ENCODE measurements at places on chromosomes 2 and 18.

GRCh38 chr18:58315041-58315440 is 271.0 kb downstream of the NEDD4L start:
- H3K27ac ChIP-seq, result peak overlapping the region; percentile 5
- H3K4me1 ChIP-seq, result peaks cover 48% of the 10 kb centered on the region
- no peak for ATAC-seq
- H3K27me3 ChIP-seq, result no peaks in the 10 kb centered on the region
- no peak overlapping the region for H3K4me3 ChIP-seq
- peaks cover 16% of the 10 kb centered on the region for H3K36me3 ChIP-seq

GRCh38 chr2:126413079-126413478 is 242.9 kb upstream of the GYPC start:
- H3K4me3 ChIP-seq, result no peak overlapping the region
- ATAC-seq, result no peak
- H3K36me3 ChIP-seq, result no peaks in the 10 kb centered on the region
- H3K27me3 ChIP-seq, result no peaks in the 10 kb centered on the region

- peak within 1 kb of the TSS; percentile 92 for H3K27ac ChIP-seq
- H3K27me3 ChIP-seq, result no peaks in the 10 kb centered on the region
- ATAC-seq, result peak; percentile 98
Observed at GRCh38 chr2:99154643-99155536, at the start of the genes LIPT1 and TSGA10. Gene LIPT1 (plus strand): TSS chr2:99154967. CDS start chr2:99161958, 6,991 bp downstream. Gene TSGA10 (minus strand): TSS chr2:99154942. CDS start chr2:99109439, 45,503 bp downstream.

- no peak overlapping the region for H3K4me3 ChIP-seq
- no peak for ATAC-seq
- no peaks in the 10 kb centered on the region for H3K36me3 ChIP-seq
- no peaks in the 10 kb centered on the region for H3K27me3 ChIP-seq
- no peaks in the 10 kb centered on the region for H3K4me1 ChIP-seq
Observed at GRCh38 chr2:42848726-42849290, 56.4 kb upstream of the HAAO start.

GRCh38 chr18:60182223-60182622 is 190.4 kb downstream of the MC4R start:
- H3K27me3 ChIP-seq, result no peaks in the 10 kb centered on the region
- no peak overlapping the region for H3K4me3 ChIP-seq
- no peak for ATAC-seq
- no peaks in the 10 kb centered on the region for H3K4me1 ChIP-seq

DNA sequence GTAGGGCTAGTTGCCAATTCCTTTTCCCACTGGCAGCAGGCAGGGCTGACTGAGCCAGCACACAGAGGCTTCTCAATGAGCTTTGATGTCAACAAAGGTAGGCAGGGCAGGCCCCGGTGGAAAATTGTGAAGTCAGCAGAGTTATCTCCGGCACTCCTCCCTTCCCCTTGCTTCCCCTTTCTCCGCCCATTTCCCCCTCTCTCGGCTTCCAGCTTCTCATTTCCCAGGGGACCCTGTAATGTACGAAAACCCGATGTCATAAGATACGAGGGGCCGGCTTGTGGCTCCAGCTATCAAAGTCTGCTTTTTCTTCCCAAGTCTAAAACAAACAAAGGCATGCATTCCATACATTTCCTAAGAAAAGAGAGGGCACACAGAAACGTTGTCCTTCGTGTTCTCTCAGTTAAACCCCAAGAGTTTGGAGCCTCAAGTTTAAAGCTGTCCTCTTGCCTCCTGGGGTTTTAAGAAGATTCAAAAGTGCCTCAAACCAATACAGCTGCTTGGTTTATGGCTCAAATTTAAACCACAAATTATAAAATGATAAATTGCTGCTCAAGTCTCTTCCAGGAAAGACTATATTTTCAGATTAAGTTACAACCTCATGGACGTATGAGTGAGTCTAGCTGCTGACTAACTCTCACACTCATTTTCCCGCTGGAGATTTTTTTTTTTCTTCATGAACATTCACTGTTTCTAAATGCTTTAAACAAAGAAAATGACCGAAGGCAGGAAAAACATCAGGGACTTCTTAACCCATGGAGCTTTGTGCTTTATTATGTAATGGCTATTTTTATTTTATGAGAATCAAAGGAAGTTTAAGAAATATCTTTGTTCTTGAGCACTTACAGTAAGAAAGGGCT is 27.2 kb upstream of the EML4 start:
- peaks cover 39% of the 10 kb centered on the region for H3K4me1 ChIP-seq
- peak overlapping the region; percentile 52 for H3K4me3 ChIP-seq
- peak overlapping the region; percentile 72 for H3K27ac ChIP-seq

DNA sequence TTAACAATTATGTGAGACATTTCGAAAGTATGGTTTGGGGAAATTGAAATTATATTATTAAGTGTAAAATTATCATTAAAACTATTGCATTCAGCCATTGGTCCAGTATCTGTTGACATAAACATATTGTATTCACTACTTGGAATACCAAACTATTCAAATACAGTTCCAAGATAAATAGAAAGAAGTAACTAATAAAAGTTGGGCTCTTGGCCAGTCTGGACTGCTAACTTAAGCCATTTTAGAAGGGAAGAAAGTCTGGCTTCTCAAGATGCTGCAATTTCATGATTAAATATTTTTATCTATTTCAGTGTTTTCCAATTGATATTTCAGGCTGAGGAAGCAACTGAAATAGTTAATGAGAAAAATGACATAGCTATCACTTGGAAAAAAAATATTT is 109.8 kb upstream of the CHRNA1 start:
- ATAC-seq, result no peak
- no peak overlapping the region for H3K4me3 ChIP-seq
- H3K4me1 ChIP-seq, result no peaks in the 10 kb centered on the region
- no peaks in the 10 kb centered on the region for H3K36me3 ChIP-seq

- no peak overlapping the region for H3K27ac ChIP-seq
- no peaks in the 10 kb centered on the region for H3K36me3 ChIP-seq
- H3K4me3 ChIP-seq, result no peak overlapping the region
- no peaks in the 10 kb centered on the region for H3K4me1 ChIP-seq
- no peaks in the 10 kb centered on the region for H3K27me3 ChIP-seq
Observed at GRCh38 chr2:35228584-35228983, 1127.0 kb upstream of the CRIM1 start.

- no peak for ATAC-seq
- H3K27me3 ChIP-seq, result no peaks in the 10 kb centered on the region
- peaks cover 80% of the 10 kb centered on the region for H3K36me3 ChIP-seq
Observed at GRCh38 chr2:61363580-61363979, 107.3 kb downstream of the USP34 start.

DNA sequence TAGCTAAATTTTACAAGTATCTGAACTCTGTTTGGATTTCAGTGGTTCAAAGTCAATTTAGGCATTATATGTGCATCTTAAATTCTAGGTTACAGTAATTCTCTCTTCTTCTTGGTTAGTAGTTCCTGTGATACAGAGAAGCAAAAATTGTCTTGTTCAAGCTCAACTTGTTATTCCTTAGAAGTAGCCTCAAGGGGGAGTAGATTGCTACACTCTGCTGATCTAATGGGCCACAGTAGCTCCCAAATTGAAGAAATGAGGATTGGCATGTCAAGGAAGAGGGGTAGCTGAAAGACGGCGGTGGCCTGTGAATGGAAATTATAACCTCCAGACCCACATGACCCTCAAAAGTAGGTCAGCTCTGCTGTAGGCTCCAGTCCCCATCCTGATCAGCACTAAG is 334.7 kb downstream of the HRH4 start:
- peaks cover 7% of the 10 kb centered on the region for H3K27me3 ChIP-seq
- no peak overlapping the region for H3K27ac ChIP-seq

GRCh38 chr2:190462611-190463010 is 54.5 kb downstream of the MFSD6 start:
- H3K4me3 ChIP-seq, result no peak overlapping the region
- peaks cover 70% of the 10 kb centered on the region for H3K4me1 ChIP-seq

GRCh38 chr2:141513853-141514252 is 617.0 kb downstream of the LRP1B start:
- no peak overlapping the region for H3K4me3 ChIP-seq
- ATAC-seq, result peak; percentile 93
- no peak overlapping the region for H3K27ac ChIP-seq
- no peaks in the 10 kb centered on the region for H3K36me3 ChIP-seq
- H3K4me1 ChIP-seq, result peaks cover 6% of the 10 kb centered on the region

DNA sequence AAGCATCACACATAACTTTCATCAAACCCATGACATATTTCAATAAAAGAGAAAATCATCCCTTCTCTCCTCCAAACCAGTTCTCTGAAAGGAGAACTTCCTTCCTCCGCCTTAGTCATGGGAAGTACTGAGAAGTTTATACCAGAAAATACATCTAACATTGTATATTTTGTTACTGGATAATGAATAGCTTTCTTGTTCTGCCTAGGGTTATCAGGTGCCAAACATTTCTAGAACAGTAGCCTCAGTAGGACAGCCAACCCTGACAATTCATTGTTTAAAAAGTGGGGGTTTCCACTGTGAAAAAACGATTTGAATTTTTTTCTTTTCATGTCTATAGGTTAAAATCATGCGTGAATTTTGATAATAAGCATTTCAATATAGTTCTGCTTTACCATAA is 16.0 kb upstream of the DAW1 start:
- ATAC-seq, result no peak
- no peaks in the 10 kb centered on the region for H3K4me1 ChIP-seq
- no peak overlapping the region for H3K27ac ChIP-seq
- no peak overlapping the region for H3K4me3 ChIP-seq
- H3K27me3 ChIP-seq, result peaks cover 30% of the 10 kb centered on the region

DNA sequence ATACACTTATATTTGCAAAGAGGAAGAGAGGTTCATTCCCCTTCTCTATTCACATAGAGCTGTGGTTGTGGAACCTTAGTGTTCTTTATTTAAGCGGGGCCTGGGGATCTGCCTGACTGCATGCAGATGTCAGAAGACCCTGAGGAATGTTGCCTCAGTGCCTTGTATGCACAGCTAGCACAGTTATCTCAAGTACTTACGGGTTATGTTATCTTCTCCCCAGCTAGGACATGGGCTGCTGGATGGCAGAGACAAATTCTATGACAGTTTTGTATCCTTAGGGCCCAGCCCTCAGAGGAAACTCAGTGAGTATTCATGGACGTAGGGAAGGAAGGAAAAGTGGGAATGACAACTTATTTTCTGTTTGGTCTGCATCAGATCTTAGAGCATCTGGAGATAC is 37.7 kb upstream of the RTN4 start:
- no peak for ATAC-seq
- no peak overlapping the region for H3K27ac ChIP-seq
- no peaks in the 10 kb centered on the region for H3K4me1 ChIP-seq
- no peaks in the 10 kb centered on the region for H3K36me3 ChIP-seq
- H3K27me3 ChIP-seq, result no peaks in the 10 kb centered on the region
- no peak overlapping the region for H3K4me3 ChIP-seq

- no peak overlapping the region for H3K4me3 ChIP-seq
- H3K36me3 ChIP-seq, result no peaks in the 10 kb centered on the region
- no peak for ATAC-seq
- no peak overlapping the region for H3K27ac ChIP-seq
Observed at GRCh38 chr2:166651080-166651675, 157.1 kb upstream of the SCN7A start.

DNA sequence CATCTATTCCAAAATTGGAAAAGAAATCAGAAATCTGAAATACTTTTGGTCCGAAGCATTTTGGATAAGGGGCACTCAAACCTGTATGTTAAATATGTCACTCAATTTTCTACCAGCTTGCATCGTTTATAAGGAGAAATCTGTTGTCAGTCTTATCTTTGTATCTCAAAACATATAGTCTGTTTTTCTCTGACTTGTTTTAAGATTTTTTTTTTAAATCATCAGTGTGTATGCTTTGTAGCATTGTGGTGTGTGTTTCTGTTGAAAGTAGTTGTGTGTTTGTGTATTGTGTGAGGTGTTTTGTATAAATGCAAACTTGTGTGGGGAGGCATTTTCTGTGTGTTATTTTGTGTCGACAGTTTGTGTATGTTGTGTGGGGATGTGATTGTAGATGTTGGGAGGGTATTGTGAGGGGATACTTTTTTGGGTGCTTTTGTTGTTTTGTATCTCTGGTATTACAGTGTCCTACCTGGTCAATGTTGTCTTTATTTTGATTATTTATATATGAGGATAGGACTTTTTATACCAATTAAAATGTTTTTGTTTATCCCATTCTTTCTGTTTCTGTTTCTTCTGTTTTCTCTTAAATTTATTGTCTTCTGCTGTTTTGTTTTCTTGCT is 30.9 kb downstream of the SMCHD1 start:
- peaks cover 70% of the 10 kb centered on the region for H3K36me3 ChIP-seq
- H3K4me1 ChIP-seq, result peaks cover 56% of the 10 kb centered on the region
- peak overlapping the region; percentile 84 for H3K27ac ChIP-seq
- ATAC-seq, result no peak
- no peaks in the 10 kb centered on the region for H3K27me3 ChIP-seq

GRCh38 chr2:138201286-138201685 is 237.0 kb downstream of the HNMT start:
- H3K4me1 ChIP-seq, result no peaks in the 10 kb centered on the region
- H3K36me3 ChIP-seq, result no peaks in the 10 kb centered on the region
- no peak overlapping the region for H3K27ac ChIP-seq

GRCh38 chr2:226423498-226423960 is 376.1 kb downstream of the IRS1 start:
- no peak overlapping the region for H3K27ac ChIP-seq
- no peaks in the 10 kb centered on the region for H3K36me3 ChIP-seq
- H3K4me3 ChIP-seq, result peak overlapping the region; percentile 6

GRCh38 chr18:74610051-74610615 is 12.5 kb downstream of the ZNF407 start:
- no peaks in the 10 kb centered on the region for H3K27me3 ChIP-seq
- peaks cover 39% of the 10 kb centered on the region for H3K4me1 ChIP-seq
- H3K36me3 ChIP-seq, result peaks cover 7% of the 10 kb centered on the region
- H3K4me3 ChIP-seq, result no peak overlapping the region
- no peak overlapping the region for H3K27ac ChIP-seq
- no peak for ATAC-seq

DNA sequence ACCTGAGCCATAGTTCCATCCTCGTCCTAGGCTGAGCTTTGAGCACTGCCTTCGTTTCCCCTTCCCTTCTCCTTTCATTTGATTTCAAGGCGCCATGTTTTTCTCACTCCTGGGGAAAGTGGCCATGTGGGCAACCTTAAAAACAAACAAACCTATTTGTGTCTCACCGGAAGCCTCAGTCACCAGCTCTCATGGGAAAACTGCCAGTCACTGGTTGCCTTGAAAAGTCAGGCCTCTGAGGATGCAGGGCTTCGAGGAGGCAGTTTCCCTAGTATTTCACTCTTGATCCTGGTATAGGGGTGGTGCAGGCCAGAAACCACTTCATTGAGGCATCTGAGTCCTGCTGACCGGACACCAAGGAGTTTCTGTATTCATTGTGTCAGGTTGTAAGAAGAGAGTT is 59.2 kb upstream of the TRIB2 start:
- ATAC-seq, result no peak
- H3K4me1 ChIP-seq, result no peaks in the 10 kb centered on the region
- H3K27ac ChIP-seq, result no peak overlapping the region
- no peaks in the 10 kb centered on the region for H3K36me3 ChIP-seq

GRCh38 chr18:44793685-44794084 is 113.0 kb downstream of the SETBP1 start:
- no peaks in the 10 kb centered on the region for H3K27me3 ChIP-seq
- no peak for ATAC-seq

GRCh38 chr2:205689820-205690219 is 7.5 kb downstream of the NRP2 start:
- H3K36me3 ChIP-seq, result no peaks in the 10 kb centered on the region
- no peak overlapping the region for H3K4me3 ChIP-seq
- H3K27ac ChIP-seq, result no peak overlapping the region
- H3K4me1 ChIP-seq, result peaks cover 18% of the 10 kb centered on the region
- peaks cover 13% of the 10 kb centered on the region for H3K27me3 ChIP-seq
- no peak for ATAC-seq

- H3K4me1 ChIP-seq, result no peaks in the 10 kb centered on the region
- no peaks in the 10 kb centered on the region for H3K36me3 ChIP-seq
Observed at GRCh38 chr2:236730393-236730792, 160.8 kb downstream of the ACKR3 start.
